SK-MEL-5 (cell line): ENCODE measurements at places on chromosomes 5 and 9. TPM values are rescaled to one million over a fixed set of nuclear protein-coding genes. Genes with fewer than 3 reads are reported as not detected.

The ADAMTSL2 gene
- total RNA-seq, result 0.83 and 1.1 TPM in 2 replicates

The GABRA1 gene
- total RNA-seq, result not detected in 2 replicates

The PCDHB6 gene
- total RNA-seq, result 0.21 and 0.43 TPM in 2 replicates

The PPIC gene
- 16.6 and 20.1 TPM in 2 replicates for total RNA-seq

The PCDHGB3 gene
- total RNA-seq, result 0.21 and 0.53 TPM in 2 replicates

The SLC36A2 gene
- total RNA-seq, result not detected in 2 replicates

The CD74 gene
- 46.8 and 48.5 TPM in 2 replicates for total RNA-seq

The CDH6 gene
- not detected in 2 replicates for total RNA-seq

The SLC1A3 gene
- total RNA-seq, result 6.6 and 7.7 TPM in 2 replicates

The ITGA2 gene
- total RNA-seq, result 7.0 and 8.4 TPM in 2 replicates

The FCN2 gene
- not detected in 2 replicates for total RNA-seq

The PCDHGA4 gene
- 1.4 and 1.6 TPM in 2 replicates for total RNA-seq

The THBS4 gene
- total RNA-seq, result 0.48 TPM in 1 of 2 replicates, not detected in the other

The OSMR gene
- 39.6 and 47.9 TPM in 2 replicates for total RNA-seq

The DIAPH1 gene
- 32.8 TPM in 2 replicates for total RNA-seq

The SLC34A1 gene
- total RNA-seq, result 0.16 and 0.19 TPM in 2 replicates

The SLC12A7 gene
- 11.6 and 12.1 TPM in 2 replicates for total RNA-seq

The RANBP3L gene
- 0.05 TPM in 1 of 2 replicates, not detected in the other for total RNA-seq

The RBM27 gene
- 21.0 and 21.1 TPM in 2 replicates for total RNA-seq

The TNFSF15 gene
- 0.05 TPM in 1 of 2 replicates, not detected in the other for total RNA-seq

The MORN5 gene
- total RNA-seq, result 0.32 TPM in 1 of 2 replicates, not detected in the other

The ARID3C gene
- 0.11 and 0.26 TPM in 2 replicates for total RNA-seq

The PCDHGA5 gene
- 0.56 and 0.66 TPM in 2 replicates for total RNA-seq

The FOXI1 gene
- not detected in 2 replicates for total RNA-seq

The COL23A1 gene
- total RNA-seq, result not detected in 2 replicates

The PTPDC1 gene
- 10.6 and 11.8 TPM in 2 replicates for total RNA-seq

The GPR151 gene
- total RNA-seq, result not detected in 2 replicates

The RUSC2 gene
- 4.4 and 5.4 TPM in 2 replicates for total RNA-seq

The EQTN gene
- not detected in 2 replicates for total RNA-seq

The IL33 gene
- total RNA-seq, result 0.05 TPM in 1 of 2 replicates, not detected in the other

The ACTBL2 gene
- total RNA-seq, result 0.11 and 0.13 TPM in 2 replicates

The FAM153A gene
- not detected in 2 replicates for total RNA-seq

The CARTPT gene
- not detected in 2 replicates for total RNA-seq

The VCAN gene
- total RNA-seq, result 90.3 and 109 TPM in 2 replicates

The FLT4 gene
- total RNA-seq, result 0.58 and 2.0 TPM in 2 replicates

The GNPDA1 gene
- 206 and 211 TPM in 2 replicates for total RNA-seq

The DNAI1 gene
- 0.45 and 0.77 TPM in 2 replicates for total RNA-seq

The HMHB1 gene
- not detected in 2 replicates for total RNA-seq
